Skeletal muscle cell (primary cell): ENCODE measurements at places on chromosomes 5 and 9.

DNA sequence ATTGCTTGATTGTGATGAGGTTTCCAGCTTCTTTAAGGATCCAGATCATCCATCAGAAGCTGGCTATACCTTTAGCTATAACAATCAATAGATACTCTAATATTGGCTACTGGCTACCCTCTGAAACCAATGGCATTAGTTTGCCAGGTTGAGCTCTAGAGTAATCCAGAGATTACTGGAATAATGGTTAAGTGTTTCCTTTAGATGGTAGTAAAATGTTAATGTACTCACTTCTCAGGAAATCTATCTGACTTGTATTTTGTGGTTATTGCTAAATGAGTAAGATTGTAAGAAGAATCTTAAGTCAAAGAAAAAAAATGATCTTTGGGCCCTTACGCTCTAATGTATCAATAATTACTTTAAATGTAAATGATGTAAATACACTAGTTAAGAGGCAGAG lies 57.6 kb upstream of the OTP start:
- DNase-seq, result no peak

GRCh38 chr9:130429381-130429780 lies 15.4 kb upstream of the ASS1 start:
- DNase-seq, result no peak

DNA sequence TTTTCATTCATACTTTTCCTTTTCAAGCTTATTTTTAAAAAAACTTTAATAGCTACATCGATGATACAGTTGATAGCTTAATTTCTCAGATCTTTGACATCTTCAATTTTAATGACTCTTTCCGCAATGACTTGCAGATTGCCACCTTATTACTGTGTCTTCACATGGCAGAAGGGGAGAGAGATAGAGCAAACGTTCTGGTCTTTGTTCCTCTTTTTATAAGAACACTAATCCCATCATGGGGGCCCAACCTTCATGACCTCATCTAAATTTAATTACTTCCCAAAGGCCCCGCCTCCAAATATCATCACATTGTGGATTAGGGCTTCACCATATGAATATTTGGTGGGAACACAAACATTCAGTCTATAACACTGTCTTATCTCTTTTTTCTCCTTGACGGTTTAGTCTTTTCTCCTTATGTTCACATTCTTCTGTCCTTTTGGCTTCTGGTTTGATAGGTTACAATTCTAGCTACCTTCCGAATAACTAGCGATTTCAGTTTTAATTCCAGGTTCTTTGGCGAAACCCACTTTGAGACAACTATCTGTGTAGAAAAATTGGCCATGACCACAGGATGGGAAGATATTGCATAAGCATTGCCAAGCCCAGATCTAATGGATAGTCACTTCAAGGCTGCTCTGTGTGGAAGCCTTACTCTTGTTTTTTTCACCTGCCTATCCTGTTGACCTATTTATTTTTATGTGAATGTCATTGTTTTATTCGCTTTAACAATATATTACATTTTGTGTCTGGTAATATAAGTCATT lies 5.0 kb downstream of the ZNF189 start:
- DNase-seq, result no peak

GRCh38 chr9:129464972-129465833 lies 155.7 kb downstream of the C9orf50 start:
- DNase-seq, result no peak

- DNase-seq, result no peak
Measured at GRCh38 chr5:32446630-32447029, 2.1 kb upstream of the ZFR start.

DNA sequence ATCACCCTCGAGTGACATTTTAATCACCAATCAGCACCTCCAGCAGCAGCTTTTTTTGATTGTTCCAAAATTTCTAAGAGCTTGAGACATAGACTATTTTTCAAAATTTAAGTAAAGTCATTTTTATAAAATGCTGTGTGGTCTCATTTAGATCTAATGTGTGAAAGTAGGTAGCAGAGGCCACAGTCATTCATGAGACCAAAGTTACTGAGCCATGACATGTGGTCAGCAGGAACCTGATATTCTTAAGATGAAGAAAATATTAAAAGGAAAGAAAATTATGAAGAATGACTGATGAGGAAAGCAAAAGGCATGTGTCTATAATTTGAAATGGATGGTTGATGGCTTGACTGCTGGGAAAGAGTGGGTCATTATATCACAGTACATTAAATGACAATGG lies 7.2 kb downstream of the FREM1 start:
- no peak for DNase-seq

DNA sequence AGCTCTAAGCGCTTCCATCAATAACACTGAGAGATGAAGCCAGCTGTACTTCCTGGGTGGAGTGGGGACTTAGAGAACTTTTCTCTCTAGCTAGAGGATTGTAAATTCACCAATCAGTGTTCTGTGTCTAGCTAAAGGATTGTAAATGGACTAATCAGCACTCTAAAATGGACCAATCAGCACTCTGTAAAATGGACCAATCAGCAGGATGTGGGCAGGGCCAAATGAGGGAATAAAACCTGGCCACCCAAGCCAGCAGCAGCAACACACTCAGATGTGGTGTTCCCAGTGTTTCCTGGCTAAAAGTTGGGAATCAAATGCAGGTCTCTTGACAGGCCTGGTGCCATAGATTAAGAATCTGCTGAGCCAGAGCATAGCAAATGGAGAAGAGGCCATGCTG lies 60.5 kb downstream of the ALDH7A1 start:
- no peak for DNase-seq

DNA sequence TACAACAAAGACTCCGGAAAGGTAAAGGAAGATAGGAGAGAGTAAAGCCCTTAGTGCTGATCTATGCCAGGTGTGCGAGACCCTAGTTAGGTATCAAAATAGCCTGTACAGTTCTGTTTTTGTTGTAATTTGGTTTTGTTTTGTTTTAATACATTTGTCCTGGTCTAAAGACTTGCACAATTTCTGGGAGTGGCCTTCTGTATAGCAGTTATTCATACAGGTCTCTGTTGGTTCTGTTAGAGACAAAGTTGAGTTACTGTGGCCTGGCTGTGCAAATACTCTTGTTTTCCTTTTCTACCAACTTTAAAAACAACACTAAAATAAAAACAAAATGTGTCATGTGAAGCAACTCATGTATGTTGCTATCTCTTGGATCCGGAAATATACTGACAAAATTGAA lies 163.6 kb downstream of the COMMD10 start:
- no peak for DNase-seq

DNA sequence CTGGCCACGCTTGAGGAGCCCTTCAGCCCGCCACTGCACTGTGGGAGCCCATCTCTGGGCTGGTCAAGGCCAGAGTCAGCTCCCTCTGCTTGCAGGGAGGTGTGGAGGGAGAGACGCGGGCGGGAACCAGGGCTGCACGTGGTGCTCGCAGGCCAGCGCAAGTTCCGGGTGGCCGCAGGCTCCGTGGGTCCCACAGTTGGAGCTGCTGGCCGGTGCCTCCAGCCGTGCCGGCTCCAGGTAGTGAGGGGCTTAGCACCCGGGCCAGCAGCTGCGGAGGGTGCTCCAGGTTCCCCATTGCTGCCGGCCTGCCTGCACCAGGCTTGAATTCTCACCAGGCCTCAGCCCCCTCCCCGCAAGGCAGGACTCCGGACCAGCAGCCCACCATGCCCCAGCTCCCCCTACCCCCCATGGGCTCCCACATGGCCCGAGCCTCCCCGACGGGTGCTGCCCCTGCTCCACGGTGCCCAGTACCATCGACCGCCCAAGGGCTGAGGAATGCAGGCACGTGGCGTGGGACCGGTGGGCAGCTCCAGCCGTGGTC lies 192.8 kb upstream of the IZUMO3 start:
- DNase-seq, result no peak

DNA sequence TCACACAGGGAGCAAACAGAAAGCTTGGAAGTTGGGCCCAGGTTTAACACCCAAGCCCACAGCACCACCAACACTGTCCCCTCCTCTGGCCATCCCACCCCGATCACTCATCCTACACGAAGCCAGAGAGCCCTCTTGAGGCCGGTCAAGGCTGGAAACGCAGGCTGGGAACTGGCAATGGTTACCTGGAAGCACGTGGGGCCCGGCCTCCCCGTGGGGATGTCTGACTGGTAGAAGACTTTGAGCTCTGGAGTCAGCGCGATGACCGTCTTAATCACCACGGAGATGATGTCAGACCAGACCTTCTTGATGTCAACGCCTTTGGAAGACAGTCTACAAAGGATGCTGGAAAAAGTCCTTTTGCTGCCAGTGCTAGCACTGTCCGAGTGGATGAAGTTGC lies 104.1 kb downstream of the TTLL11 start:
- no peak for DNase-seq

DNA sequence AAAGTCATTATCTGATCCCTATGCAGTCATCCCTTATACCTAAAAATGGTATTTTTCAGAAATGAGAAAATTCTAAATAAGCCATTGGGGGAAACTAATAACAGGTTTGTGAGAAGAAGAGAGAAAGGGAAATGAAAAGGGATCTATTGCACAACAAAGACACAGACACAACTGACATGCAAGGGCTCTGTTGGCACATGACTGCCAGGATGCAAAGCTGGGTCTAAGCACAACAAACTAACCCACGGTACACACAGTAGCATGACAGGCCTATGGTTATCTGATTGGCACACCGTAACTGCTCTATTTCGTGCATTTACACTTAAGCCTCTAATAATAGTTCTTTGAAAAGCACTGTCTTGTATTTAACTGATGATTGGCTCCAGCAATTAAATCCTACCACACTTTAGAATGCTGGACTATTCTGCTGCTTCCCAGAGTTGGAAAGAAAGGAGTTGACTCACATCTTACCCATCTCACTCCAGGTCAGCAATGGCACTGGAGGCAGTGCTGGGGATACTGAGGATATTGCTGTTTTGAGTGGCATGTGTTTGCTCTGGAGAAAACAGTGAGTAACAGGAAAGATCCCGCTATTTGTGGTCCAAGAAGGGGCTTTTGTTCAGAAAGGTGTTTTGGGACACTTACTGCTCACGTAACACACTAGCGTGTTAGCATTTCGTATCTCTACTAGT lies 328.3 kb downstream of the GLIS3 start:
- DNase-seq, result no peak

DNA sequence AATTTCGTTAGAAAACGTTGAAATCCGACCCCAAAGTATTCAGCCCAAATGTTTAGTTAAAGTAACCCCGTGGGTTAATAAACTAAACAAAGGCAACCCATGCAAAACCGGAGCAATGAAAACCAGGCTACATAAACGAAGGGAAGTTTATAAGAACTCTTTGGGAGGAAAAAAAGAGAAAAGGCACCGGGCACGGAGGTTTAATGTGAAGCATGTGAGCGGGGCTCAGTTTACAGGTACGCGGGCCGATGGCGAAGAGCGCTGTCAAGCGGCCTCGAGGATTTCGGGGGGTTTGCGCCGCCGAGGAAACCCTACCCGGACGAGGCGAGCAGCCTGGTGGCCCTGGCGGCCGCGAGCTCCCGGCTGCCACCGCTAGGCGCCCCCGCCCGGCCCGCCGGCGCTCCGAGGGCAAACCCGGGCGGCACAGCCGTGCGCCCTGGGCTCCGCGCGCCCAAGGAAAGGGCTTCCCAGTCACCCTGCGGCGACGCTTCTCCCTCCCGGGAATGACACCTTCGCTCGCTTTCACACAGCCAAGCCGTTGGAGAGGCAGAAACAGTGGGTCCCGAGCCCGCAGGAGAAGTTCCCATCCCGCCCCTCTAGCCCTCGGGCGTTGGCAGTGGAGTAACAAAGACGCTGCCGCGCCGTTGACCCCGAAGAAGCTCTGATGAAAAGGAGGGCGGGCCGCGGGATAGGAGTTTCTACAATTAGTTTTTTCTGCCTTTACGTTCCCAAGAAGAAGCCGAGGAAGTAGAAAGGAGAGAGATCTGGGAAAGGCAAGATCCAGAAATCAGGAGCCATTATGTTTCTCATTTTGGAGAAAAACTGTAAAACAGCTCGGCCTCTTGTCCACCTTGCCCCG lies 126.0 kb downstream of the TMEM174 start:
- DNase-seq, result no peak

DNA sequence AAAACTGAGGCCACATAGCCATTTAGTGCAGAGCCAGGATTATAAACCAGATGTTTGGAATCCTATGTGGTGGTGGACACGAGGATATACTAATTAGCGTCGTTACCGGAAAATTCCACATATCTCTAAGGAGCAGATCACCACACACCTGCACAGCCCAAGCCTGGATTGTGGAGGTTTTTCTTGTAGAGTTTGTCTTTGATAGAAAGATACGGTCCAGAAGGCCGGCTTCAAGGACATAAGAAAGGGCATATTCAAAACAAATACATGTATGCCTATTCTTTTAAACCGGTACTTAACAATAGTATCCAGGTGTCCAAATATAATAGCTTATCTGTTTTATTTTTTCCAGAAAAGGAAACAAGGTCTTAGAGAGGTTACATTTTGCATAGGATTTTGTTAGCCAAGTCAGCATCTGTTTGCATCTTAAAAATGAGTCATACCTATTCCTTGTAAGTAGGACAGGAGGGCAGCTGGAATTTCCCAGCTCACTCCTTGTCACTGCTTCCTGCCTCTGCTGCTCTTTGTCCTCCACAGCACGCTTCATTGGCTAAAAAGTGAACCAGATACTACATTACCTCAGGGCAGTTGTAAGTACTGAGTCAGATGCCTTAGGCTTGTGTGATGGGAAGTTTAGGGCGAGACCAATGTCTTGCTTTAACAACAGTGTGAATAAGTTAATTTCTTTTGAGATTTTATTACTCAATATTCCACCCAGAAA lies 3.6 kb downstream of the TMC1 start:
- peak; percentile 94 for DNase-seq
